ENCODE measurements at places on chromosomes 1 and 21. TPM values are rescaled to one million over a fixed set of nuclear protein-coding genes. Genes with fewer than 3 reads are reported as not detected.
A peak's percentile ranks its signal among the peaks of the same experiment; 100 is the strongest.

ZNF362 gene
- 12.9 TPM for total RNA-seq

PRDX1 gene
- 682 TPM for total RNA-seq

DNA sequence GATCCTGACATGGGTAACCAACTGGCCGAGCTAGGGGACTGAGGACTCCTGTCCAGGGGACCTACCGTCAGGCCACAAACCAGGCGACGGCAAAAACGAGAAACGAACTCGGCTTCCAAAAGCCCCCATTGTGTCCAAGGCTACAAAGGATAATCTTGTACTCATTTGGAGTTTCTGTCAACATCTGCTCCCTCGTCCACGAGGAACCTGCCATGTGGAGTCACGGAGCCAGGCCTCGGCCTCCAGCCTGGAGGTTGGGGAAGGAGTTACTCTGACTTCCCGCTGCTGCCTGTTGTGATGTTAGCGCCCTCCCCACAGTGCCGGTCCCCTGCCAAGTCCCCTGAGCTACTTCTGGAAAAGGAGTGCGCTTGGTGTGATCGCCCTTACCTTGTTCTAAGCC is 7.3 kb downstream of the KRTAP10-1 start:
- no peaks in the 10 kb centered on the region for H3K36me3 ChIP-seq
- no peak for DNase-seq
- H3K27me3 ChIP-seq, result peaks cover 5% of the 10 kb centered on the region
- H3K27ac ChIP-seq, result no peak overlapping the region
- H3K4me1 ChIP-seq, result no peaks in the 10 kb centered on the region
- H3K4me3 ChIP-seq, result no peak overlapping the region

DNA sequence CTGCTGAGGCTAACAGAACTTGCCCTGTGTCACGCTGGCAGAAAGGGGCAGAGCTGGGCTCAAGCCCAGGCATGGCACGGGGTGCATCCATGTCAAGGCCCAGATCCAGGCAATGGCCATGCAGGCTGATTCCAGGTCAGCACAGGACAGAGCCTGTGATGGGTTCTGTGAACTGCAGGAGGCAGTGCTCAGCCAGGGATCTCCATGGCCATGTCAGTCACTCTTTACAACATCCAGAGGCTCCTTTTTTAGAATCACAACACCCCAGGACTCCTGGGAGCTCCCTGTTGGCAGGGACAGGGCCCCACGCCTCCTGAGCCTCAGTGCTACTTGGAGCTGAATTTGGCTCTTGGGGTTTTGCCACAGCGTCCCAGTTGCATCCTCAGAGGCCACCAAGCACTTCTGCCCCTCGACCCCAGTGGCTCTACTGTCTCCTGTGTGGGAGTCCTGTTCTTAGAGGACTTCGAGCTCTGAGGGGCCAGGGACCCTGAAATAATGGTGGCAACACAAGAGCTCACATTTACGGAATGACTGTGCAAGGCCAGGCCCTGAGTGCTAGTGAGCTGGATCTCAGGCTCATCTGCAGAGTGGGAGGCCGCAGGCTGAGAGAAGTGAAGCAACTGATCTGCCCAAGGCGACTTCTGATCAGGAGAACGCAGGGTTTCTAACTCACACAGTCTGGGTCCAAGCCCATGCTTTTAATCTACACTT is 211.5 kb downstream of the TRABD2B start:
- H3K4me1 ChIP-seq, result no peaks in the 10 kb centered on the region

DNA sequence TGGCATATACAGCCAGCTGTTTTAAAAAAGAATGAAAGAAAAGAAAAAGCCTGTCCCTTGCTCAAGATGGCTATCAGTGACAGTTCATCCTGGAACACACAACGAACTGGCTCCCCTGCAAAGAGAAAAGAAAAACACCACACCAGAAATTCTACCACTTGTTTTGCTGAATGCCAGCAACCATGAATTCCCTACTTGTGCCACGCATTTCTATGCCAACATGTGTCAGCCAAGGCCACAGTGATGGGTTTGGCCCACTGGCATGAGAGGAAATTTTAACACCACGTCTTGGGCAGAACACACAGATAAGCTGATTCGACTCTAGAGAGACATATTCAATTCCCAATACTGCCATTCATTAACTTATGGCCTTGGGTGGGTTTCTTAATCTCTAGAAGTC is 64.0 kb downstream of the CAPZB start:
- peak overlapping the region; percentile 64 for H3K27ac ChIP-seq
- no peak overlapping the region for H3K4me3 ChIP-seq
- H3K36me3 ChIP-seq, result peaks cover 28% of the 10 kb centered on the region
- DNase-seq, result no peak
- peaks cover 34% of the 10 kb centered on the region for H3K4me1 ChIP-seq

DNA sequence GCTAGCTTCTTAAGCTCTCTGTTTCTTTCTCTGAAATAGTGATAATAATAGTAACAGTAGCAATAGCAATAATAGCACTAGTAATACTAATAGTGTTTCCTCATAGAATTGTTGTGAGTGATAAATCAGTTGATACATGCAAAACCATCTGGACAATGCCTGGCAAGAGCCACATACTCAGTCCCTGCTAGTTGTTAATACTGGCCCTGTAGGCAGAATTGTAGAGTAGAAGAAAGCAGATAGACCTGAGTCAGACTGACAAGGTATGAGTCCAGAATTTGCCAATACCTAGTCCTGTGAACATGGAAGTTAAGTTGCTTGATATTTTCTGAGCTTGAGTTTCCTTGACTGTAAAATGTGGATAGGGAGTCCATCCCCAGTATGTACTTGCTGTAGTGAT is 171.9 kb downstream of the C1orf21 start:
- no peak overlapping the region for H3K4me3 ChIP-seq
- no peaks in the 10 kb centered on the region for H3K4me1 ChIP-seq
- no peak overlapping the region for H3K27ac ChIP-seq
- H3K36me3 ChIP-seq, result no peaks in the 10 kb centered on the region
- DNase-seq, result no peak

GRCh38 chr1:207884266-207885029 is 26.5 kb downstream of the CD34 start:
- no peaks in the 10 kb centered on the region for H3K36me3 ChIP-seq
- DNase-seq, result no peak
- no peaks in the 10 kb centered on the region for H3K27me3 ChIP-seq
- H3K4me1 ChIP-seq, result peaks cover 36% of the 10 kb centered on the region
- peak overlapping the region; percentile 78 for H3K4me3 ChIP-seq

- no peaks in the 10 kb centered on the region for H3K27me3 ChIP-seq
- no peaks in the 10 kb centered on the region for H3K36me3 ChIP-seq
- DNase-seq, result no peak
These were observed 191.6 kb downstream of the HUNK start for GRCh38 chr21:32064281-32064910.

- H3K4me3 ChIP-seq, result no peak overlapping the region
- H3K27ac ChIP-seq, result no peak overlapping the region
These were observed 302.4 kb downstream of the PTGER3 start for GRCh38 chr1:70745199-70745598.

DNA sequence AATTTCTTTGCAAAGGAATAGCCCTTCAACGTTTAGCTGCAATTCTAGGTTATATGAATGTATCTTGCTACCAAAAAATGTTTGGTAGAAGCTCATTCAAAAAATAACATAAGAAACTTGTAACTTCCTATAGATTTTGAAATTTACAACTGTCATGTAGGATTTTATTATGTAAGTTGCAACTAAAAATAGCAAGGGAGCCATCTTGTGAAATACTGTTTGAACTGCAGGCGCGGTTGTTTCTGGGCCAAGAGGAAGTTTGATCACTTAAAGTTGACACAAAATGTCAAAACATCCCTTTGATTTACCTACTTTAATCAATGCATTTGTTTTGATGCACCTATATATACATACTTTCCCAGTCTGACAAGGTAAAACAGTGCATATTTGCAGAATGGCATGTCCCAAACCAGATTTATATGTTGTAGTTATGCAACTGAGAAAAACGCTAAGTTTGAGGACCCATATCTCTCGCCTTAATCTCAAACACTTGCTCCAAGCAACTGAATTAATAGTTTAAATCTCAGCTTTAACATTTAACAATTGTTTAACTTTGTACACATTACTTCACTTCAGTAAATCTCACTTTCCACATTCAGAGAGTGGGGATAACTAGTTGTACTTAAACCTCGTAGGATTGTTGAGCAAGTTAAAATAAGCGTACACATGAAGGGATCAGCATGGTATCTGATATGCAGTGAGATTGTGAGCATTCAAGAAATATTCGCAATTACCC is 63.9 kb downstream of the KCNK2 start:
- H3K4me3 ChIP-seq, result no peak overlapping the region
- H3K4me1 ChIP-seq, result no peaks in the 10 kb centered on the region
- no peak for DNase-seq
- no peaks in the 10 kb centered on the region for H3K27me3 ChIP-seq

PAQR6 gene
- 4.6 TPM for total RNA-seq

GRCh38 chr1:235883261-235883927 is 16.7 kb upstream of the LYST start:
- peaks cover 57% of the 10 kb centered on the region for H3K4me1 ChIP-seq
- peak overlapping the region; percentile 79 for H3K27ac ChIP-seq
- H3K36me3 ChIP-seq, result peaks cover 9% of the 10 kb centered on the region
- H3K4me3 ChIP-seq, result peak overlapping the region; percentile 65
- no peak for DNase-seq
- no peaks in the 10 kb centered on the region for H3K27me3 ChIP-seq

DNA sequence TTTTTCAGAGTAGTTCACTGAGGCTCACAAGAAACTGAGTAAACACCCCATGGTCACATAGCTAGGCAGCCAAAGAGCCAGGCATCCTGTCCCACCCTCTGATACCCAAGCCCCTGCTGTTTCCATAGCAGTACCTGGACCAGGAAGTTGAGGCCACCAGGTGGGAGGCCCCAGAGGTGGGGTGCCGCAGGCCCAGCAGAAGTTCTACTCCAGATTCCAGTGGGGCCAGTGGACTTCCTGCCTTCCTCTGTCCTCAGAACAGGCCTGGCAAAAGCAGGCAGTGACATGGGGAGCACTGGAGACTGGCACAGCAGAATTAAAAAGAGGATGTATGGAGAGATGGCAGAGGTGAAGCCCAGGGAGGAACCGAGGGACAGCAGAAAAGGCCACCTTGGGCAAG is 19.0 kb downstream of the FOXO6 start:
- H3K27me3 ChIP-seq, result peaks cover 57% of the 10 kb centered on the region
- H3K36me3 ChIP-seq, result peaks cover 1% of the 10 kb centered on the region
- H3K4me1 ChIP-seq, result peaks cover 6% of the 10 kb centered on the region
- H3K27ac ChIP-seq, result no peak overlapping the region
- no peak for DNase-seq

DNA sequence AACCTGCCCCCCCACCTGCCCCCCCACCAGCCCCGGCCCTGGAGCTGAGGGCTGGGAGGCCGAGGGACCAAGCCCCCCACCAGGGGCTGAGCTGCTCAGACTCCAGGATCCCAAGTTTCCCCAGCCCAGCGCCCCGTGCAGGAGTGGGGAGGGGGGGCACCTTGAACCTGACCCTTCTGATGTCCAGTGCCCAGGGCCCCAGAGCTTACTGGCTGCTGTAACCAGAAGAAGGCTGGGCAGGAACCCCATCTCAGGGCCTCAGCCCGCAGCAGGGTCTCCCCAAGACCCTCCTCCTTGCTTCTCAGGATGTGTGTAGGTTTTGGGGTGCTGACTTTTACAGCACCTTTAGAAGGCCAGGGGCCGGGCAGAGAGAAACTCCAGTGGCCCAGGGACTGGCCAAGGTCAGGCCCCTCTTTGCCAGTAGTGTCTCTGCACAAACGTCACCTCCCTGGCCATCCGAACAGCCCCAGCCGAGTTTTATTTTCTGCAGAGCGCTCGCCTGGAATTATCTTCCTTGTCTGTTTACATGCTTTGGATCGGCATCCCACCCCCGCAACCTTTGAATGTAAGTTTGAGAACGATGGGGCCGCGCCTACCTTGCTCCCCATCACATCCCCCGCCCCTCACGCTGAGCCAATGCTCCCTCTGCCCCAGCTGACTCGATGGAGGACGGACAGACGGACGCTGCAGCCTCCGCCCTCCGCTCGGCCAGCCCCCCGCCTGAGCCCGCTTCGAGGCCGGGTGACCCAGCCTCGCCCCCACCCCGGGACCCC is 70.1 kb upstream of the CASZ1 start:
- H3K27me3 ChIP-seq, result peaks cover 67% of the 10 kb centered on the region
- H3K27ac ChIP-seq, result peak overlapping the region; percentile 49
- H3K4me3 ChIP-seq, result peak overlapping the region; percentile 74
- no peak for DNase-seq
- H3K4me1 ChIP-seq, result peaks cover 14% of the 10 kb centered on the region

SH2D1B gene
- total RNA-seq, result not detected

DNA sequence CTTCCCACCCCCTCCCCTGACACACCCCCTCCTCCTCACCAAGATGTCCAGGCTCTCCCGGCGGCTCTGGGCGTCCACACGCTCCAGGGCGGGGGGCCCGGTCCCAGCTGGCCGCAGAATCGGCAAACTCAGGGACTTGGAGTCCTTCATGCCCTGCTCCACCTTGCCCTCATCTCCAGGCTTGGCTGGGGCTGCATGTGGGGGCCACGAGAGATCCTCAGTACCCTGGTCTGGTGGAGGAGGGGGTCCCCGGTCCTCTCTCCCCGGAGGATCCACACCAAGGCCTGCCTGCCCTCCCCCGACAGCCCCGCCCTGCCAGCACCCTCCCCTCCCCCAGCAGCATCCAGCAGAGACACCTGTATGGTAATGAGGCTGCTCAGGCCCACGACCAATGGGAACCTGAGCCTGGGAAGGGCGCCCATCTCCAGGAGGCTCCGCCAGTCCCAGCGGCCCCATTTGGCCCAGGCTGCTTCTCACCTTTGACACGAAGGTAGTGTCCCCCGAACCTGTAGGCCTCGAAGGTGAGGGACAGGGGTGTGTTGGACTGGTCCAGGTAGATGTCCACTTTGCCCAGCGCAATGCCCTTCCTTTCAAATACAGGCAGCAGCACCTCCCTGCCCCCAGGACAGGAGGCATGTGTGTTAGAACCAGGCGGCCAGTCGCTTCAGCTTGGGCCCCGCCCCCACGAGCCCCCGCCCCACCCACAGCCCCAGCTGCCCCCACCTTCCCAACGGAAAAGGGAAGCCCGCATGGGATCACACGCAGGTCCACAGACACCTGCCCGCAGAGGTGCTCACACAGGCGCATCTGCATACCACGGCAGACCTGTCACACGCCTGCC is 8.2 kb upstream of the TNFRSF25 start:
- H3K36me3 ChIP-seq, result no peaks in the 10 kb centered on the region
- peaks cover 6% of the 10 kb centered on the region for H3K4me1 ChIP-seq
- H3K27me3 ChIP-seq, result peaks cover 2% of the 10 kb centered on the region
- no peak overlapping the region for H3K4me3 ChIP-seq
- no peak overlapping the region for H3K27ac ChIP-seq

TMEM240 gene
- 0.52 TPM for total RNA-seq

RPTN gene
- total RNA-seq, result not detected

DNA sequence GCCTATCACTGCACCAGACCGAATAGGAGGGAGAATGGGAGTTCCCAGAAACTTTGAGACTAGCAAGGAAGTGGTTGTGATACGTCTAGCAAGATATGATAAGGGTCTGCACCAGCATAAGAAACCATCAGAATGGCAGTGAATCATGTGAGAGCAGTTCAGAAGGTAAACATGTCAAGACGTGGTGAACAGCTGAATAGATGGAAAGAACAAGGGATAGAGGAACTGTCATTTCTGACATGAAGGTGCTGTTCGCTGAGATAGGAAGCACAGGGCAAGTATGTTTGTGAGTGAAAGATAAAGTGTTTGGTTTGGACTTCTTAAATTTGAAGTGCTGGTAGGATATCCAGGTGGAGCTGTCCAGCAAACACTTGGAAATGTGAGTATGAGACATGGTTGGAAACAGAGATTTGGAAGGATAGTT is 1.1 kb upstream of the AGO1 start:
- no peak overlapping the region for H3K27ac ChIP-seq
- peak overlapping the region; percentile 15 for H3K4me3 ChIP-seq
- H3K4me1 ChIP-seq, result peaks cover 32% of the 10 kb centered on the region
- H3K36me3 ChIP-seq, result peaks cover 2% of the 10 kb centered on the region
- H3K27me3 ChIP-seq, result peaks cover 5% of the 10 kb centered on the region
